ENCODE measurements at places on chromosomes 5 and 9. TPM values are rescaled to one million over a fixed set of nuclear protein-coding genes. Genes with fewer than 3 reads are reported as not detected.

DNA sequence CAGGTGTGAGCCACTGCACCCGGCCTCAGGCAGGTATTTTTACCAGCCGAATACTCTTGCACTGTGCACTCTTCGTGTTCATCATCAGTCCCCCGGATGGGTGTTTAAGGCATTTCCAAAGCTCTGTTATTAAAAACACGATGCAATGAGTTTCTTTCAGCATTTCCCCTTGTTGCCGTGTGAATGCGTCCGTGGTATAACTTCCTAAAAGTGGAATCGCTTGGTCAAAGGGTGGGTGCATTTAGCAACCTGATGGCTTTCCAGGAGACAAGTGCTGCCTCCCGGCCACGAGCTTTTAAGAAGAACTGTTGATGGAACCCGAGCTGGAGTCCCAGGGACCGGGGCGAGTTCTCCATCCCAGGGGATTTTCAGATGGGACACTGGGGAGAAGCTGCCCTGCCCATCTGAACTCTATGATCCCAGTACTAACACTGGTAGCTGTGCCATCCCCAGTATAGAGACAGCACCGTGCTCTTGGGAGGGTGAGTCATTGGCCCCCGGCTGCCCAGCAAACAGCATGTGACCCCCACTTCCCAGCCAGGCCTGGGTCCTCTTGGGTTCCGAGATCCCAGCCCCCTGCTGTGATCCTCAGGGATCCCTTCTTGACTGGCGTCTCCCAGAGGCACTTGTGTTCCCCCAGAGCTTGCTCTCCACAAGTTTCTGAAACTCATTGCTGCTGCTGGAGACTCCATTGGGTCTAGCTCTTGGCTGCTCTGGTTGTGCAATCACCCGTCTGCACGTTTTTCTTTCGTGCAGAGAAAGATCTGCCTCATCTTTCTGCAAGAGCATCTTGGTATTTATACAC, 169.5 kb upstream of the IER5L start:
- no peak for DNase-seq

EQTN gene
- not detected for total RNA-seq

DNA sequence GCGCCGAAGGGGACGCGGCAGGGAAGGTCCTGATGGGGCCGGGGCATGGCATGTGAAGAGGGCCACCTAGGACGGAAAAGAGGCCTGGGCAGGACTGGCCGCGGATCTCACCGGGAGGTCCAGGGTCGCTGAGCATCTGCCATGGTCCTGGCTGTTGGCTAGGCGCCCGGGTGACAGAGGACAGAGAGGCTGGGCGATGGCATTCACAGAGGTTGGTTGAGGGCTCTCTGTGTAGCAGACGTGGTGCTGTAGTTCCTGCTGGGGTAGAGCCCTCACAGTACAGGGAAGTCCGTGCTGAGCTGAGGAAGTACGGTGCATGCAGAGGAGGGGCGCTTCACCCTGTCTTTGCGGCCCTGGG, 427 bp downstream of the PCYOX1L start:
- peak; percentile 23 for DNase-seq

TMEM174 gene
- not detected for total RNA-seq

DNA sequence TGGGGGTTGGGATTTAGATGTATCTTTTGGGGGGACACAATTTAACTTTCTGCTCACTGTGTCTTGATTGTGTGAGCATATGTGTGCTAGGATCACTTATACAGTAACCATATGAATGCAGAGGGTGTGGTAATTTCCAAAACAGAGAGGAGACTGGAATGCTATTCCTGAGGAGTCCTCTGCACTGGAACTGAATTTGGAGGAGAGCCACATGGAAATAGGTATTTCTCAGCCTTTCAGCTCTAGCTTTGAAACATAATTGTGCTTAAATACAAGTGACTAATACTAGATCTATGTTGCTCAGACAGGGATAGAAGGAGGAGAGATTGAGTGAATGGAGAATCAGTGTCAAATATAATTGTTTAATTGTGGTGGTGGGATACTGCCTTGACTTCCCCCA, 45.5 kb downstream of the FOCAD start:
- no peak for DNase-seq
